ENCODE measurements at places on chromosomes 4 and X. TPM values are rescaled to one million over a fixed set of nuclear protein-coding genes. Genes with fewer than 3 reads are reported as not detected.

DNA sequence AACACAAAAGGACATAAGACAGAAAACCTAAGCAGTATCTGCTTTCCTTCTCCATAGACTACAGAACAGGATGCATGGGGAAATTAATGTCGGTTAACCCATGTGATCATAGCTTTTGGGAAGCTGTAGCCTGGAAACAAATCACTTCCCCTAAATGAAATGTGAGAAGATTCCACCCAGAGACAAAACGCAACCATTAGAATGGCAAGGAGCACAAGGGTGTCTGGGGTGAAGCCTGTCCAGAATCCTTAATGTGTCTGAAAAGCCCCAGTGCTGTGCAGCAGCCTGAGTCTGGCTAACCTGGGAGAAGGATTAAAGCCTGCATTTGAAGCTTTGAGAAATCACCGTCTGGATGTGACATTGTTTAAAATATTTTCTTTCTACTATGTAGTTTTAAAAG is 213.3 kb downstream of the ANKRD50 start:
- no peaks in the 10 kb centered on the region for H3K36me3 ChIP-seq
- no peak overlapping the region for H3K27ac ChIP-seq
- H3K27me3 ChIP-seq = no peaks in the 10 kb centered on the region
- DNase-seq = no peak
- no peak overlapping the region for H3K4me3 ChIP-seq
- H3K4me1 ChIP-seq = no peaks in the 10 kb centered on the region

GRCh38 chr4:69104719-69105275 is 8.5 kb downstream of the UGT2B7 start:
- H3K27ac ChIP-seq = no peak overlapping the region
- no peak overlapping the region for H3K4me3 ChIP-seq
- no peaks in the 10 kb centered on the region for H3K4me1 ChIP-seq
- DNase-seq = no peak
- H3K36me3 ChIP-seq = no peaks in the 10 kb centered on the region
- H3K27me3 ChIP-seq = no peaks in the 10 kb centered on the region

- no peaks in the 10 kb centered on the region for H3K4me1 ChIP-seq
- H3K27ac ChIP-seq = no peak overlapping the region
- DNase-seq = no peak
- H3K4me3 ChIP-seq = no peak overlapping the region
These were observed 123.5 kb downstream of the DCHS2 start for GRCh38 chr4:154368060-154368459.

GRCh38 chr4:126899331-126899801 is 733.4 kb upstream of the INTU start:
- no peak overlapping the region for H3K4me3 ChIP-seq
- H3K27ac ChIP-seq = no peak overlapping the region
- H3K4me1 ChIP-seq = no peaks in the 10 kb centered on the region

GRCh38 chrX:65035446-65035770 is 59.2 kb upstream of the ZC4H2 start:
- H3K4me1 ChIP-seq = peaks cover 3% of the 10 kb centered on the region
- H3K36me3 ChIP-seq = no peaks in the 10 kb centered on the region
- DNase-seq = peak; percentile 29
- H3K27ac ChIP-seq = peak overlapping the region; percentile 92
- no peaks in the 10 kb centered on the region for H3K27me3 ChIP-seq
- peak overlapping the region; percentile 70 for H3K4me3 ChIP-seq

GRCh38 chr4:79626611-79627010 is 218.6 kb upstream of the GK2 start:
- H3K4me3 ChIP-seq = no peak overlapping the region
- no peaks in the 10 kb centered on the region for H3K36me3 ChIP-seq
- H3K4me1 ChIP-seq = peaks cover 18% of the 10 kb centered on the region
- H3K27me3 ChIP-seq = no peaks in the 10 kb centered on the region
- H3K27ac ChIP-seq = no peak overlapping the region
- no peak for DNase-seq

DNA sequence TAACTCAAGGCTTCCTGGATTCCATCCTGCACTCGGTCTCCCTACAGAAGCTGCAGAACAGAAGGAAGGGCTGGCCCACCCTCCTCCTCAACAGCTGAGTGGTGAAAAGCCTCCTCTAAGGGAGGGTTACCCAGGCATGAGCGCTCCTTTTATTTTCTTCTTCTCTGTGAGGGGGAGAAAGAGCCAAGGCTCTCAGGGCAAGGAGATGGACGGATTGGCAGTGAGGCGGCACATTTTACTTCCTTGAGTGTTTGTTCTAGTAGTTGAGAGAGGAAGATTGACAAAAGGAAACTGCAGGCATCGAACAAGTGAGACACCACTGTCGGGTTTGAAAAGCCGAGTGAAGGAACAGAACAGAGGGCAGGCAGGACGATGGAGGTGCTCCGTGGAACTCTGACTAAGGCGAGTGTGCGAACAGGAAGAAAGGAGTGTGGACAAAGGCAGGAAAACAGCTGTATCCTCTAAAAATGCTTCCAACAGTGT is 38.4 kb upstream of the STS start:
- H3K4me3 ChIP-seq = no peak overlapping the region
- peaks cover 6% of the 10 kb centered on the region for H3K4me1 ChIP-seq
- peak overlapping the region; percentile 48 for H3K27ac ChIP-seq
- DNase-seq = peak; percentile 41
- H3K36me3 ChIP-seq = peaks cover 16% of the 10 kb centered on the region

DNA sequence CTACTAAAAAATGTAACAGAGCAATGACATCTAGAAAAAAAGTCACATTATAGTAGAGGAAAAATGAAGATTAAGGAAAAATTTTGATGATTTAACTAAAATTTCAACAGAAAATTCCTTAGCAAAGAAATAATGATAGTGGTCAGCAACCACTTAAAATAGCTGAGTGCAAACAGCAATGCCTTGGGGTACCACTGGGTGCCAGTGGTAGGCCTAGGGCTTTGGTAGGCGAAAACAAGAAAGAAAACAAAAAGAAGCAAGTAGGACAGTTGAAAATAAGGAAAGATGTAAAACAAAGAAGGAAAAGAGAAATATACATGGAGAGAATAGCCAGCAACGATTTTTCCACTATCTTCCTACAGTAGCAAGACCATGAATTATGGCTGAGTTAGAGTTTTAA is 313.5 kb upstream of the IRS4 start:
- H3K4me1 ChIP-seq = no peaks in the 10 kb centered on the region
- H3K27me3 ChIP-seq = no peaks in the 10 kb centered on the region
- no peak for DNase-seq
- H3K36me3 ChIP-seq = no peaks in the 10 kb centered on the region

GRCh38 chr4:158540125-158540907 is 18.6 kb downstream of the RXFP1 start:
- no peak for DNase-seq
- no peaks in the 10 kb centered on the region for H3K4me1 ChIP-seq
- H3K4me3 ChIP-seq = no peak overlapping the region
- no peaks in the 10 kb centered on the region for H3K27me3 ChIP-seq

GRCh38 chrX:108090491-108091263 is 665 bp downstream of the PSMD10 start:
- H3K4me1 ChIP-seq = peaks cover 29% of the 10 kb centered on the region
- H3K4me3 ChIP-seq = peak overlapping the region; percentile 64
- peaks cover 21% of the 10 kb centered on the region for H3K36me3 ChIP-seq
- H3K27me3 ChIP-seq = no peaks in the 10 kb centered on the region
- H3K27ac ChIP-seq = peak overlapping the region; percentile 86
- DNase-seq = peak; percentile 20

DNA sequence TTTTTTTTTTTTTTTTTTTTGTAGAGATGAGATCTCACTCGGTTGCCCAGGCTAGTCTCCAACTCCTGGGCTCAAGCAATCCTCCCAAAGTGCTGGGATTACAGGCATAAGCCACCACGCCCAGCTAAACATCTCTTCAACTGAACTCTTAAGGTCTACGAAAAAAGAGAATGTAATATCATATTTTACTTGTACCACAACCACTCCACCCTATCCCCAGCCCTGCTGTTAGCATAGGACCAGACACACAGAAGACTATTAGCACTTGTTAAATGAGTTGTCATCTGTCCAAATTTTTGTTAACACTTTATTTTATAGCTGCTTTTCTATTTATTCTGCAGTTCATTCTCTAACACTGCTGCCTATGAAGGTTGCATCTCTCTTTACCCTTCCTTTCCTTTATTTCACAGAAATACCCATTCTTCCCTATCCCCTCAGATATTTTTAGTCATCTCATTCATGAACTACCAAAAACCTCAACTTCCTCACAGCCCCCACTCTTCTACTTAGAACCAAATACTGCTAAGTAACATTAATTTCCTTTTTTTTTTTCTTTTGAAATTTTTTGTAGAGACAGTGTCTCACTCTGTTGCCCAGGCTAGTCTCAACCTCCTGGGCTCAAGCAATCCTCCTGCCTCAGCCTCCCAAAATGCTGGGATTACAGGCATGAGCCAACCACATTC is 10.1 kb downstream of the SNX12 start:
- peaks cover 52% of the 10 kb centered on the region for H3K36me3 ChIP-seq
- no peak for DNase-seq
- H3K4me3 ChIP-seq = no peak overlapping the region
- peaks cover 13% of the 10 kb centered on the region for H3K4me1 ChIP-seq
- no peaks in the 10 kb centered on the region for H3K27me3 ChIP-seq

GRCh38 chrX:149993989-149994388 is 55.7 kb upstream of the EOLA2 start:
- no peak overlapping the region for H3K4me3 ChIP-seq
- no peak for DNase-seq
- H3K36me3 ChIP-seq = no peaks in the 10 kb centered on the region
- no peaks in the 10 kb centered on the region for H3K4me1 ChIP-seq
- H3K27me3 ChIP-seq = no peaks in the 10 kb centered on the region

- H3K36me3 ChIP-seq = no peaks in the 10 kb centered on the region
- no peak overlapping the region for H3K27ac ChIP-seq
- H3K4me1 ChIP-seq = peaks cover 17% of the 10 kb centered on the region
- no peak for DNase-seq
- H3K27me3 ChIP-seq = no peaks in the 10 kb centered on the region
These were observed 5.2 kb downstream of the TMEM164 start for GRCh38 chrX:110008011-110008635.

DNA sequence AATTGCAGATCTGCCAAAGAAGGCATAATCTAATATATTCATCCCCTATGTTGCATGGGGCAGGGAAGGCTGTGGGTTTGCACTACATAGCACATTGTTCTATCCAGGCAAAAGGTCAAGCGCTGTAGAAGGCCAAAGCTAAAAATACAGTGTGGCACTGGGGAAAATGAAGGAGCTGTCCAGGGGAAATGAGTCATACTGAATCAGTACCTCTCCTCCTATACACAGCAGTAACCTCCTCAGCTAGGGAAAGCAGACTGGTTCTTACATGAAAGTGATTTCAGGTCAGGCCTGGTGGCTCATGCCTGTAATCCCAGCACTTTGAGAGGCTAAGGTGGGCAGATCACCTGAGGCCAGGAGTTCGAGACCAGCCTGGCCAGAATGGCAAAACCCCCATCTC is 31.0 kb upstream of the SLC25A4 start:
- H3K36me3 ChIP-seq = no peaks in the 10 kb centered on the region
- DNase-seq = peak; percentile 76
- H3K27me3 ChIP-seq = no peaks in the 10 kb centered on the region
- H3K4me3 ChIP-seq = no peak overlapping the region
- peak overlapping the region; percentile 80 for H3K27ac ChIP-seq

DNA sequence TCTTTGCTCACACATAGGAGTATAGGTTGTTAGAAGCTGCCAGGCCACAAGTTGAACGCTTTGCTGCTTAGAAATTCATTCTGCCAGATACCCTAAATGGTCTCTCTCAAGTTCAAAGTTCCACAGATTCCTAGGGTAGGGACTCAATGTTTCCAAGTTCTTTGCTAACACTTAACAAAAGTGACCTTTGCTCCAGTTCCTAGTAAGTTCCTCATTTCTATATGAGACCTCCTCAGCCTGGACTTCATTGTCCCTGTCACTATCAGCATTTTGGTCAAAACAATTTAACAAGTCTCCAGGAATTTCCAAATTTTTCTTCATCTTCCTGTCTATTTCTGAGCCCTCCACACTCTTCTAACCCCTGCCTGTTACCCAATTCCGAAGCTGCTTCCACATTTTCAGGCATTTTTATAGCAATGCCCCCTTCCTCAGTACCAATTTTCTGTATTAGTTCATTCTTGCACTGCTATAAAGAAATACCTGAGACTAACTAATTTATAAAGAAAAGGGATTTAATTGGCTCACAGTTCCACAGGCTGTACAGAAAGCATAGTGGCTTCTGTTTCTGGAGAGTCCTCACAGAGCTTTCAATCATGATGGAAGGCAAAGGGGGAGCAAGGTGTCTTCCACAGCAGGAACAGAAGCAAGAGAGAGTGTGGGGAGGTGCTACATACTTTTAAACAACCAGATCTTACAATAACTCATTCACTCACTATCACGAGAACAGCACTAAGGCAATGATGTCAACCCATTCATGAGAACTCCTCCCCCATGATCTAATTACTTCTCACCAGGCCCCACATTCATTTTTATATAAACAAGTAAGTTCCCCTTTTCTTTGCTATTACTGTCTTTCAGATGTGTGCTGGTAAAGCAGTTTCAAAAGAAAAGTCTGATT is 11.5 kb upstream of the TLR1 start:
- no peaks in the 10 kb centered on the region for H3K27me3 ChIP-seq
- H3K36me3 ChIP-seq = no peaks in the 10 kb centered on the region
- no peak overlapping the region for H3K4me3 ChIP-seq
- no peak overlapping the region for H3K27ac ChIP-seq
- DNase-seq = no peak

DNA sequence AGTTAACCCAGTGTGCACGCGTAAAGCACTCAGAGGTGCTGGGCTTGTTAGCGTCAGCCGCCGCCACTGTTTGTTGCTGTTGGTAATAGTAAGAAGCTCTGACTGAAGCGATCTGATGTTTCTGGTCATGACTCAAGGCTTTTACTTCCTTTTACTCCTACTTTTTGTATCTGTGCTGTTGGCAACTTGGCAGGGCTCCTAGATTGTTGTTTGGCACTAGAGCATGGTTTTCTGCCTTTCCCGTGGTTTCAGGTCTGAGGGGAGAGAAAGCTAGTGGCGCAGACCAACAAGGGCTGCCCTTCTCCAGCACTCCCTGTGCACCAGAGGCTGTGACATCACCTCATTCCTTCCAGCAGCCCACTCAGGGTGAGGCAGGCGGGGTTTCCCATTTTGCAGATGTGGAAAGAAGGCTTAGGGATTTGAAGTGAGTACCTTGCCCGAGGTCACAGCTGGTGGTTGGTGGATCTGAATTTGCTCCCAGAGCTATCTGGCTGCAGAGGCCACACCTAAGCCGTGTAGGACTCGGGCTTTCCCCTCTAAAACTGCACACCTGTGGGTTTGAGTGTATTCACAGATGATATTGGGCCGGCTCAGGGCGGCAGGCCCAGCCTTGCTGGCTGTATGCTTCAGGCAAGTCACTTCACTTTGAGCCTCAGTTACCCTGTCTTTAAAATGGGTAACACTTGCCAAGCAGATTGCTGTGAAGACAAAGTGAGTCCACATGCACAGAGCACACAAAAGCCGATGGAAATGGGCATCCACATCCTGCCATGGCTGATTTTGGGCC is 51.2 kb upstream of the TADA2B start:
- no peaks in the 10 kb centered on the region for H3K27me3 ChIP-seq
- H3K4me3 ChIP-seq = peak overlapping the region; percentile 13
- DNase-seq = peak; percentile 59

Gene NAT8L
- total RNA-seq = not detected

Gene CT45A5
- not detected for total RNA-seq

Gene TAF9B
- total RNA-seq = 75.4 TPM

Gene LRAT
- 0.73 TPM for total RNA-seq

Gene STPG2
- 0.89 TPM for total RNA-seq

Gene SLIT2
- total RNA-seq = 57.3 TPM

Gene NSG1
- total RNA-seq = 8.1 TPM

Gene SPP1
- total RNA-seq = 12.9 TPM

Gene COX7B2
- total RNA-seq = not detected

Gene IQCM
- total RNA-seq = not detected

Gene TFDP3
- total RNA-seq = not detected

Gene VCX3B
- total RNA-seq = not detected

Gene TCEAL2
- total RNA-seq = 7.6 TPM

Gene NKX3-2
- not detected for total RNA-seq
